CD4-positive, alpha-beta T cell treated with Interleukin-10 for 1 hour (primary cell): ENCODE measurements at places on chromosomes 3 and 15.

DNA sequence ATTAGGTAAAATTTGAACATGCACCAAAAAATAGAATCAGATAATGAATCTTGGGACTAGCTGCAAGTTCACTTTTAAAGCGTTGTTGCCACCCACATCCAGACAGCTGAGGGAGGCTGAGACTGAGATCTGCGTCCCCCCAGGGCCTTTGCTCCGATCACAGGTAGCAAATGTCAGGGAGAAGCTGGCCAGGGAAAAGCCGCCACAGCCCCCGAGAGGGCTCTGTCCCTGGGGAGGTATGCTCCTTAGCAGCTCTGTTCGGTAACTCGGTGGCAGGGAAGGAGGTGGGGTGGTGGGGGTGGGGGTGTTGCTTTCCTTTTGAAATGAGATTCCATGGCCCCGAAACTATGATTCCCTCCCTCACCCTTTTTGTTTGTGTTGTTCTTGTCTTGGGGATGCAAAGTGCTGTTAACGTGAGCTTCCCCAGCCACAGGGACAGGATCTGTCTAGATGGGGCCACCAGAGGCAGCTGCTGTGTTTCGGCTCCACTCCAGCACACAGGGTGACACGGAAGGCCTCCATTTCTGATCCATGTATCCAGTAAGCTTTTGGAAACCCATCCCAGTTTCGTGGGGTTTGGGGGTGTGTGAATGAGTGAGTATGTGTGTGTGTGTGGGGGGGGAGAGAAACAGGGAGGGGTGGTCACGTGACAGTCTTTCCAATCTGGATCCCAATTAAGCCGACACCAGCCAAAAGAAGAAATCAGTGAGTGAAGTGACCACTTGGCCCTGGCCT lies 1.1 kb upstream of the MINAR1 start:
- no peak for DNase-seq

GRCh38 chr3:151267066-151267465 lies 11.3 kb downstream of the P2RY14 start:
- no peak for DNase-seq

DNA sequence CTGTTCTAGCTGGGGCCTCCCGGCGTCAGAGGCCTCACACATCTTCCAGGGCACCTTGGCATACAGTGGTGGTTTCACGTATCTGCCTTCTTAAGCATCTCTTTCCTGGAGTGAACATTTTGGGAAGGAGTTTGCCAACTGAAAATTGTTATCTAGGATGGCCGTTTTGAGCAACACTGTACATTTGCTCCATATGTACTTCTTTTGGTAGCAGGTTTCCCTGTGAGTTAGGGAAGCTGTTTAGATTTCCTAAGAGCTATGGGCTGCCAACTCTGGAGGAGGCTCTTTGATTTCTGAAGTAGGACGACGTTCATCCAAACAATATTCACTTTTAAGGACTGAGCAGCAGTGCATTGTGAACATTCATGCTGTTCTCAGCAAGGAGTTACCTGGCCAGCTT lies 665.9 kb downstream of the SQOR start:
- no peak for DNase-seq

DNA sequence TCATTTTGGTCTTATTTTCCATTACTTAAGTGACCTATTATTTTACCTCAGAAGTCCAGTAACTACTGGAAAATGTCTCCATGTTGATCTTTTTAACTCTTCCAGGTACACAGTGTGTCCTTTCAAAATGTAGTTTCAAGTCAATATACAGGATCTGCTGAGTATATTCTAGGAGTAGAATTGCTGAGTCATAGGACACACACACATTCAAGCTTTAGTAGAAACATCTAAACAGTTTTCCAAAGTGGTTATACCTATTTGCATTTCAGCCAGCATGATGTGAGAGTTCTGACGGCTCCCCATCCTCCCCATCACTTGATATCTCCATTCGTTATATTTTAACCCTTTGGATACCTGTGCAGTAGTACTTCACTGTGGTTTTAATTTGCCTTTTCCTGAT lies 271.9 kb downstream of the MCTP2 start:
- DNase-seq, result no peak

GRCh38 chr15:55742927-55743728 lies at the start of gene PRTG:
Gene PRTG (minus strand): TSS chr15:55743152. CDS start chr15:55742931, 221 bp downstream.
- DNase-seq, result no peak

GRCh38 chr3:197328198-197328597 lies 29.8 kb upstream of the DLG1 start:
- no peak for DNase-seq

DNA sequence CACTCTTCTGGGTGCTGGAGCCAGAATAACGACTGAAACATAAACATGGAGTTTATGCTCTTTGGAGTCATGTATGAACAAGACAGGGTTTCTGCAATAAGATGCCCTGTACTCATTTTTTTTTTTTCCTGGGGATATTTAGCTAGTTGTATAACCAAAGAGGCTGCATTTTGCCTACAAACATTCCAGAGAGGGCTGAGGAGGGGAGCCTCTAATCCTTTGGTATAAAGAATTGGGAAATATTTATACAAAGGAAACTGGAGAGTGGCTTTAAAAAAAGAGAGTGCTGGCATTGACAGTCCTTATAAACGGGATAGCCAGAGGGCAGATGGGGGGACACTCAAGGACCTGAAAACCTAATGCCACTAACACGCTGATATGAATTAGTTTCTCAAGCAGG lies 32.4 kb upstream of the GAP43 start:
- DNase-seq, result no peak

GRCh38 chr3:42688016-42688415 lies 2.7 kb downstream of the KLHL40 start:
- DNase-seq, result no peak

GRCh38 chr15:88484682-88485331 lies 17.3 kb downstream of the MRPS11 start:
- no peak for DNase-seq

GRCh38 chr15:23853286-23853685 lies 166.2 kb upstream of the NDN start:
- DNase-seq, result no peak

- DNase-seq, result no peak
These were observed 446.7 kb upstream of the GBE1 start for GRCh38 chr3:82208002-82208710.

DNA sequence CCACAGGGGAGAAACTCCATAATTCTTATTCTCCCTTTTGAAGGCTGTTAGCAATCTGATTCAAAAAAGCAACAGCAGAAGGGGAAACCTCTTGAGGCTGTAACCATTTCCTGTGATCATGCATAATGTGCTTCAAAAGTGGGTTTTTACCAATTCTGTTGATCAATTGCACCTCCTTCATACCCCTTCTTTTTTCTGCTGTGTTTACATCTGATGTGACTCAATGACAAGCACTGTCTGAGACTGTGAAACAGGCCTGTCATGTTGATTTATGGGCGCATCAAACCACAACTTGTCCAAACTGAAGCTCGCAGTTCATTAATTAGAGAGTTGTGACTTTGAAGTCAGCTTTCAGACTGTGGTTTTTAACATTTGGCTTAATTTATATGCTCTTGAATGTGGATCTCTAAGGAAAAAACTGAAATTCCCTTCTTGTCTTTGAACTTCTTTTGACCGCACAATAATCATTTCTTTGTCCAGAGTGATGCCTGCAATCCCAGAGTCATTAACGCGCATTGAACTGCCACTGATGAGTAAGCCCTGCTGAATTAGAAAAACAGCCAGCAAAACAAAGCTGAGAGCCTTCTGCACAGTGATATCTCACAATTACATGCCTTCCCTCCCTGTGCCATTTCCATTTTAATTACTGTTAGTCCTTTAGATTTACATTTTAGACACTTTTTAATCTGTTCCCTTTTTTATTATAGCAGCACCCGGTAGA lies 532.8 kb downstream of the FOXP1 start:
- peak; percentile 74 for DNase-seq

- DNase-seq, result no peak
These were observed 13.5 kb downstream of the EAF1 start for GRCh38 chr3:15440891-15441290.

- no peak for DNase-seq
These were observed 749 bp downstream of the ITGA11 start for GRCh38 chr15:68431037-68431791.

- DNase-seq, result no peak
These were observed 40.1 kb downstream of the DLG1 start for GRCh38 chr3:197258168-197258755.

GRCh38 chr3:45417930-45418847 lies 29.8 kb downstream of the LARS2 start:
- no peak for DNase-seq

DNA sequence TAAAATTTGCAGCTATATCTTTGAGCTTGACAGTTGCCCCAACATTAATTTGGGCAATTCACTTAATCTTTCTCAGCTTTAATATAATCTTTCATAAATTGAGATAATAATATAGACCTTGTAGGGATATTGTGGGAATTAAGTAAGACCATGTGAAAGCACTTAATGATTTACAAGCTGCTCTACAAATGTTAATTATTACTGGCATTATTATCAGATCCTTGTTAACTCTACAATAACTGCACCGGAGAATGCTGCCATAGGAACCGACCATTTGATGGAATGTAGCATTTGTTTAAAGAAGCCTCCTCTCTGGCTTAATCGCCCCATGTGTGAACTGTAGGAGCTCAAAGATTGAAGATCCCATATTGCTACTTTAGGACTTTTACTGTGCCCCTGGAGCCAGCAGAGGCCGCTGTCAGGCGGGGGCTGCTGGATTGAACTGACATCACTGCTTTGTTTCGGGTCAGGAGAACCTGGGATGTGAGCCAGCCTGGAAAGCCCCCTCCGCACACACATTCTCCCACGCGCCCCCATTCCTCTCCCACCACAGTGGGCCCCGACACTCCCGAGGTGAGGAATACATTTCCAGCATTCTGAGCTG lies 154.2 kb upstream of the TNIK start:
- DNase-seq, result peak; percentile 3

DNA sequence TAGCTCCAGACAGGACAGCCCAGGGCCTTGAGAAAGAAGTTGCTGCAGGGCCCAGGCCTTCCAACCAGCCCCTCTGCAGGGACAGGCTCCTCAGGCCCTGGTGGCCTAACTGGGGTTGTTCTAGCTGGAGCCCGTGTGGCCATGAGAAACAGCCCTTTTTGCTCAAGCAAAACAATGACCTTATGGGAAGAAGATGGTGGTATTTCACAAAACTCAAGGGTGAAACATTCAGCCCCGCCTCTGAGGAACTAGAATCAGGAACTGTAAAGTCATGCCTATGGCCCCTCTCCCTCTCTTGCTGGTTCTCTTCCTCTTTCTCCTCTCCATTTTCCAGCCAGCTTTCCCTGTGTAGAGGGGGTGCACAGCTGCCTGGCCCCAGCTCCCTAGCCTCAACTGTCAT lies 273.3 kb downstream of the RPLP1 start:
- DNase-seq, result peak; percentile 15

GRCh38 chr15:39804026-39804425 lies 21.4 kb upstream of the FSIP1 start:
- no peak for DNase-seq

GRCh38 chr3:32127219-32127826 lies 20.9 kb downstream of the GPD1L start:
- no peak for DNase-seq

- no peak for DNase-seq
These were observed 585.9 kb downstream of the DIPK2A start for GRCh38 chr3:144557515-144557914.

DNA sequence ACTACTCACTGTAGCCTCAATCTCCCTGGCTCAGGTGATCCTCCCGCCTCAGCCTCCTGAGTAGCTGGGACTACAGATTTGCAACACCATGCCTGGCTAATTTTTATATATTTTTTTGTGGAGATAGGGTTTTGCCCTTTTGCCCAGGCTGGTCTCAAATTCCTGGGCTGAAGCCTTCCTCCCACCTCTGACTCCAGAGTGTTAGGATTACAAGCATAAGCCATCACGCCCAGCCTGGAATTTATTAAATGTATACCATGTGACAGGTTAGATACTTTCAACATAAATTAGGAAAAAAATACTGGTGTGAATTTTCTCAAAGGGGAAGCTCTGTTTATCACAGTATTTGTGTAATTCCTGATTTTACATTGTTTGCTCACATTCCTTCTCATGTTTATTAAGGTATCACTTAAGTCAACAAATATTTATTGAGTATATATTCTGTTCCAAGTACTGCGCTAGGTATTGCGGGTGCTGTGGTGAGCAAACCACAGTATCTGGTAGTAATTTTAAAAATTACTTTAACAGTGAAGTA lies 24.8 kb downstream of the PPP4R2 start:
- no peak for DNase-seq

- DNase-seq, result no peak
These were observed 8.1 kb downstream of the RMDN3 start for GRCh38 chr15:40746916-40747418.

DNA sequence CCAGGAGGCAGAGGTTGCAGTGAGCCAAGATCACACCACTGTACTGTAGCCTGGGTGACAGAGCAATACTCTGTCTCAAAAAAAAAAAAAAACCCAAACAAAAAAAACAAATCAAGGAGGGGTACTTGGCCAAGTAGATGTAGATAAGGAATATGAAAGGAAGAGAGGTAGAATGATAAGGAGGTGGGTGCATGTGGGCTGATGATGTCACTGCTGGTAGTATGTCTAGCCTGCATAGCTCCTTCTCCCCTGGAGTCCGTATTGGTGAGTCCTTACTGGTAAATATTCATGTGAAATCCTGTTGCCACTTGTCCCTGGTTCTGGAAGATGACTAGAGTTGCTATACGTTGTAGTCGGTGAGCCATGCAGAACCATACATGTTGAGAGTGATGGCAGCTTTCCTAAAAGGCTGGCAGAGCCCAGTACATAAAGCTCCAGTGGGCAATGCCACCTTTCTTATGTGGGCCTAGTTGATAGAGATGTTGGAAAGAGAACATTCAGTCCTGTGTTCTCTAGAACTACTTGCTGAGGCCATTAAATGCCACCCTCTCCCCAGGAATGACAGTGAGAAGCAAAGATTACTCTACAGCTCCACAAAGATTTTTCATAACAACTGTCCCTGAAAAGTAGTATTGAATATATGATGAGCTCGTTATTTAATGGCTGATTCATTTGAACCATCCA lies 11.0 kb downstream of the KAT2B start:
- peak; percentile 31 for DNase-seq

DNA sequence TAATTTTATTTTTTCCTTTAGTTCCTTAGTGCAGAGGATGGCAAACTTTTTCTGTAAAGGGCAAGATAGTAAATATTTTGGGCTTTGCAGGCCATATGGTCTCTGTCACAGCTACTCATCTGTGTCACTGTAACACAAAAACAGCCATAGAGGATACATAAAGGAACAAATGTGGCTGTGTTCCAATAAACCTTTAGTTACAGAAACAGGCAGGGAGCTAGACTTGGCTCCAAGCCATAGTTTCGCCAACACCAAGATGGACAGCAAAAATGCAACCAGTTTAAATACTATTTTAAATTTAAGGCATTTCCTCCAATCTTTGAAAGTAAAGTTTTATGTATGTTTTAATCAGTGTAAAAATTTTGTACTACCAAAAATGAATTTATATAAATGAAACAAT lies 753.4 kb downstream of the FHIT start:
- DNase-seq, result no peak

- no peak for DNase-seq
These were observed 637 bp downstream of the CIP2A start for GRCh38 chr3:108588601-108589000.

DNA sequence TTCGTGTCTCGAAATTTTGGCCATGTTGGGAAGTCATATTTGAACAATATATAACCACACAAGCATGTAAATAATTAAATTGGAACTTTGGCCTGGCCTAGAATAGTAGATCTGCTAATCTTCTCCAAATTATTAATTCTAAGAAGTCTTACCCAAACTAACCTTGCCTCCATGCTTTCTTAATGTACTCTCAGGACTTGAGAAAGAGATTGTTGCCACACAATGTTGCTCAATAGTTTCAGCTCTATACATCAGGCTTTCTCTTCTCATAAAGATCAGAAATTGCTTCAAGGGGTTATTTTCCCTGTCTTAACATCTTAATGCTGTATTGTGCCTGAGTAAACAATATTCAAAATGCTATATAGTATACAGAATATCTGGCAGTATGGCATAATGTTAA lies 202.7 kb upstream of the LRIG1 start:
- no peak for DNase-seq
